ENCODE measurements at places on chromosomes 4 and X. TPM values are rescaled to one million over a fixed set of nuclear protein-coding genes. Genes with fewer than 3 reads are reported as not detected.
A peak's percentile ranks its signal among the peaks of the same experiment; 100 is the strongest.

- H3K27me3 ChIP-seq: no peaks in the 10 kb centered on the region
- DNase-seq: no peak
- H3K36me3 ChIP-seq: no peaks in the 10 kb centered on the region
- peak overlapping the region; percentile 37 for H3K27ac ChIP-seq
- H3K4me1 ChIP-seq: peaks cover 16% of the 10 kb centered on the region
These were observed 4.9 kb downstream of the ELF2 start for GRCh38 chr4:139171876-139172691.

GRCh38 chr4:7892212-7893019 lies 47.2 kb downstream of the AFAP1 start:
- no peak for DNase-seq
- peaks cover 12% of the 10 kb centered on the region for H3K4me1 ChIP-seq
- no peak overlapping the region for H3K4me3 ChIP-seq
- peaks cover 8% of the 10 kb centered on the region for H3K36me3 ChIP-seq
- peak overlapping the region; percentile 83 for H3K27ac ChIP-seq
- H3K27me3 ChIP-seq: no peaks in the 10 kb centered on the region

DNA sequence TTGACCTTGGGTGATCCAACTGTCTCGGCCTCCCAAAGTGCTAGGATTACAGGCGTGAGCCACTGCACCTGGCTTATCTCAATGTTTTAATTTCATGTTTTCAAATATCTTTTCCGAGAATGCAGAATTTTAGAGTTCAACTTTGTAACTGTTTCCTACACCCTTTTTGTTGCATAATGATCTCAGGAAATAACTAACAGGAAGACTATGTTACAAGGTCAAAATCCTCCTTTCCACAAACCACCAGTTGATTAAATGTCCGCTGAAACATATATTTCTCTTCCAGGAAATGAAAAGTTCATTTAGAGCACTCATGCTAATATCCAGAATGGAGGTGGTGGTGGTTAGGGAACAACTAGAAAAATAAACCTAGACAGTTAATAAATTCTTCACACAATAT lies 377.8 kb downstream of the PPP4R3C start:
- H3K27me3 ChIP-seq: no peaks in the 10 kb centered on the region
- H3K4me3 ChIP-seq: no peak overlapping the region
- no peaks in the 10 kb centered on the region for H3K36me3 ChIP-seq
- DNase-seq: no peak
- peaks cover 1% of the 10 kb centered on the region for H3K4me1 ChIP-seq
- H3K27ac ChIP-seq: no peak overlapping the region

The SRPK3 gene
- total RNA-seq: not detected

The ETNPPL gene
- 0.22 TPM for total RNA-seq
